ENCODE measurements at places on chromosomes 5 and 9.
A peak's percentile ranks its signal among the peaks of the same experiment; 100 is the strongest.

DNA sequence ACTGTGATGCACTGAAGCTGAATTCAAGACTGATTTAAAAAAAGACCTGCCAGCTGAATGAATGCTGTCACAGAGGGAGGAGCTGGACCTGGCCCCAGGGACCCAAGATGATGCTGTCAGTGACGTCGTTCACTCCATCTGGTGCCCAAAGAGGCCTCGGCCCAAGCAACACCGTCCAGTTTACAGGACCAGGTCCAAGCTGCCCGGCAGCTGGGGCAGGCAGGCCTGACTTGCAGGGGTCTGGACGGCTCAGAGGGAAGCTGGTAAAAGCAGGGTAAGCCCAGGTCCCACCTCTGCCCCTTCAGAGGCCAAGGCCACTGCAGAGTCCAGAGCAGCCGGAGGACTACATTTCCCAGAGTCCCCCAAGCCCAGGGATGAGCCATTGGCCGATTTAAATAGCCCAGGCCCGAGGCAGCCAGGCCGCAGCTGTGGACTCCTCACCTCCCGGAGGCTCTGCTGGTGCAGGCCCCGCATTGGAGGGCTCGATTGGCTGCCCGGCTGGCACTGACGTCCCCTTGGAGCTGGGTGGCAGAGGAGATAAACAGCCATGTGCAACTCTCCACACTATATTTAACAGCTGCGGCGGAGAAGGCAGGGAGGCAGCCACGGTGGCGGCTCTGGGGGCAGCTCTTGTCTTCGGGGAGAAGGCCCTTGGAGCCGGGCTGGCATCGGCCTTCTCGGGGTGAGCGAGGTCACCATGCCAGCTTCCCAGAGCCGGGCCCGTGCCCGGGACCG, at the start of gene PLPP7:
TSS of gene PLPP7 (plus strand) at position 423 of the 735 bp plus-strand sequence. CDS start at position 698, 275 bp downstream.
- peak; percentile 92 for DNase-seq

GRCh38 chr9:120755810-120756434, 37.3 kb downstream of the FBXW2 start:
- peak; percentile 30 for DNase-seq

DNA sequence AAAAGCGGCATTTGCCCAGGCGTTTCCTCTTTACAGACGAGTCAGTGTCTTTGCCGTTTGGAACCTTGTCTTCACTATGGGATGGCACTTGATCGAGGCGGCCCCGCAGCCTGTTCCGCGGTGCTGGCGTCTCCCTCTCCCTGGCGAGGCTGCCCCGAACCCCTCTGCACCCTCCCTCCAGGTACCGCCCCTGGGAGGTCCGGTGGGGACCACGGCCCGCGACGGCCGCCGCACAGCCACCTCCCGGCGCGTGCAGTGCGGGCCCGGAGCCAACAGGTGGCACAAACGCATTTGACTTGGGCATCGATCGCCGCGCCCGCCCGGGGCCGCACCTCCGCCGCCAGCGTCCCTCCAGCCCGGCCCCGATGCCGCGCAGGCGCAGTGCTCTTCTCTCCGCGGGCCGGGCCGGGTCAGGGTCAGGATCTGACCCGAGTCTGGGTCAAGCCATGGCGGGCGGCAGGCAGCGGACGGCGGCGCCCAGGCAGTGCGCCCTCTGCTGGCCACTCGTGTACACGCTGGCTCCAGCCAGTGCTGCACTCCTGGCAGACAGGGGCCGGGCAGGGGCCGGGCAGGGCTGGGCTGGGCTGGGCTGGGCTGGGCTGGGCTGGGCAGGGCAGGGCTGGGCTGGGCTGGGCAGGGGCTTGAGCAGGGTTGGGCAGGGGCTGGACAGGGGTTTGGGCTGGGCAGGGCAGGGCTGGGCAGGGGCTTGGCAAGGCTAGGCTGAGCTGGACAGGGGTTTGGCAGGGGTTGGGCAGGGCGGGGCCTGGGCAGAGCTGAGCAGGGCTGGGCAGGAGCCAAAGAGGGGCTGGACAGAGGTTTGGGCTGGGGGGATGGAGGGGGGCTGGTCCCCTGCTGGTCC, 155.8 kb upstream of the IRX4 start:
- DNase-seq, result peak; percentile 83

- no peak for DNase-seq
These were observed 136.9 kb downstream of the OLFM1 start for GRCh38 chr9:135224286-135224877.

- no peak for DNase-seq
These were observed 5.8 kb upstream of the PAPPA start for GRCh38 chr9:116147821-116148220.

DNA sequence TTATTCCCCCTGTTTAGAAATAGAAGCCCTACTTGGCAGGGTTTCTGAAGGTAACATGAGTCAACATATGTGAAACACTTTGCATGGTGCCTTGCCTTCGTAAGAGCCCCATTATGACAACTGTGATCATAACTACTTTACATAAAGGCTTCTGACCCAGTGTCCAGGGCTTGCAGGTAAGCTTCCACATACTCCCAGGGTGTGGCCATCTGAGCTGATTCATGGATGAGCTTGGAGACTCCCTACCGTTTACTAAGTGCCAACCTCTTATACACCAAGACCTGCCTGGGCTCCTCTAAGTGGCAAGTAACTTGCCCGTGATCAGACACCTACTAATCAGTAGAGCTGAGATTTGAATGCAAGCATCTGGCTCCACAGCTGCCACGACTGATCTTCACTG, 62.8 kb upstream of the C5orf58 start:
- no peak for DNase-seq

DNA sequence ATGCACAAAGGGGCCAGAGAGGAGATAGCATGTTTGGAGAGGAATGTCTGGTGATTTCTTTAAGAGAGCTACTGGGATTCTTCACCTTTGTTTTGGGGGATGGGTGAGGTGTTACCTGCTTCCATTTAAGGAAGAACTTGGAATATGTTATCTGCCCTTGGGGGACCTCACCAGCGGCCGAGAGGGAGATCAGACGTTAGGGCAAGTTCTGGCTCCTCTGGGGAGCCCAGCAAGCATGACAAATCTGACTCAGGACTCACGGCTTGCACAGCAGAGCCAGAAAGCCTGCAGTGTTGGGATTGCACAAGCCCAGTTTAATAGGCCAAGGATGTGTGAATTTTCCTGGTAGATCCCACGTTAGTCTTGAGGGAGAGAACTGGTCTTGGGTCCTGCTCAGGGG, 40.3 kb downstream of the SLC28A3 start:
- DNase-seq, result no peak

DNA sequence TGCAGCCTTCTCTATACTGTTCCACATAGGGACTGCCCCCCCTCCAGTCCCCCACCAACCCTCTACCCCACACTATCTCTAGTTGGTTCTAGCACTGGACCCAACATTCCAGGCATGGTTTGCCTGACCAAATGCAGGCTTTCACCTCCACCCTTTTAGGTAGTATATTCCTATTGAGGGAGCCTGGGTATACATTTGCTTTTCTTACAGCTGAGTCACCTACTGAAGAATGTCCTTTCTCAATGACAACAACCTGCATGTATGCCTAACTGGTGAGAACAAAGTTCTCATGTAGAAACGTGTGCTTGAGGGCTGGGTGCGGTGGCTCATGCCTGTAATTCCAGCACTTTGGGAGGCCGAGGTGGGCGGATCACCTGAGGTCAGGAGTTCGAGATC, 8.2 kb downstream of the TNIP1 start:
- DNase-seq, result no peak

DNA sequence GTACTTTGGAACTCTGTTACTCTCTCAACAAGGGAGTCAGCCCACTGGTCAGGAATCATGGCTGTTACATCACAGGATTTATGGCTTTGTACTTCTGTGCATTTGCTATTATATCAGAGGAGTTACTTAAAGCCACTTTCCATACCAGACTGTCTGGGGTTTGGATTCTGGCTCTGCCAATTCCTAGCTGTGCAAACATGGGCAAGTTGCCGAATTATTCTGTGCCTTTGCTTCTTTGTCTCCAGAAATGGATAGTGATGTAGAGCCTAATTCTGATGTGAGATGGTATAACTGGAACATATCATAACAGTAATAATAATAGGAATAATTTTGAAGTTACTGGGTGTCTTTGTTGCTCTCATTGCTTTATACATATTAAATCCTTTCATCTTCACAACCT, 1047.3 kb upstream of the SEMA6A start:
- no peak for DNase-seq

DNA sequence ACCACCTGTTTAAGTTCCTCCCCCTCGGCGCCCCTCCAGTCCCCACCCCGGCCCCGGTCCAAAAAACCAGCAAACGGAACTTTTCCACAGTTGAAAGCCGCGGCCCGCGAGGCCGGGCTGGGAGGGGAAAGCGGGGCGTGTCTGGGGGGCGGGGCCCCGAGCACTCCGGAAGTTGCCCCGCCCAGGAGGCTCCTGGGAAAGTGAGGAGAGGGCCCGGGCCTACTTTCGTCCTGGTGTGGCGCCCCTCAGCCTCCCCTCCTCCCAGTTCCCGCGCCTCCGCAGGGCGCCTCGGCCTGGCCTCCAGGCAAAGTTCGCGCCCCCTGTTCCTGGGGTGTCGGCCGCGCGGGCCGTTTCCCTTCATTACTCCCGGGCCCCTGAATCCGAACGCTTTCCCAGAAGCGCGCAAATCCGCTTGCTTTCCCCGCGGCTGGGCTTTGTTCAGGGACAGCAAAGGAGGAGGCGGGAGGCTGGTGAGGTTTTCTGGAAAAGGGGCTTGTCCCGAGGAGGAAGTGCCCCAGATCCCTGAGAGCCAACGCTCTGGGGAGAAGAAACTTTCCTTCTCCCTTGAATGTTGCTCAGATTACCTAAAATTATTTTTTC, 4.5 kb upstream of the DMRT3 start:
- DNase-seq, result no peak

DNA sequence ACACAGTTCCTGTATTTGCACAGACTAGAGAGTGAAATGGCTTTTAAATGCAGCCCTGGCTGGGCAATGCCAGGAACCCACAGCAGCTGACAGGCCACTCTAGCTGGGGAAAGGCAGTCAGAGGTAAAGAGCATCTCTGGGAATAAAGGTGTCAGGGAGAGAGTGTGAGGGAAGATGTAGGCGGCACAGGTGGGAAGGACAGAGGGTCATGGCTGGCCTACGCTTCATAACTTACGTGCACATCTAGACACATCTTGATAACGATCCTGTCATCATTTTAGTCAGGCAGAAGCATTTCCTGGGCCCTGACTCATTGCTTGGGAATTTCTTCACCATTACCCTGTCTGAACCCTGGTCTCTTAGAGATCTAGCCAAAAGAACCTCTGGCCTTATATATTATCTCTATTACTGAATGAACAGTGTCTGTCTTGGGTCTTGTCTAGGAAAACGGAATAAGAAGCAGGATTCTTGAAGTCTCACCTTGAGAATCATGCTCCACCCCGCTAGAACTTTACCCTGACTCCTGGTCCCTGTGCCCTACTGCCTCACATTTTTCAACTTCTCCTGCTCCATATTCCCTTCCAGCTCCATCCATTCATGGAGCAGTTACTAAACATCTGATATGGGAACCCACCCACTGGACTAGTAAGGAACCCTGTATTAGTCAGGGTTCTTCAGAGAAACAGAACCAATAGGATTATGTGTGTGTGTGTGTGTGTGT, 106.4 kb upstream of the ELL2 start:
- DNase-seq, result no peak

DNA sequence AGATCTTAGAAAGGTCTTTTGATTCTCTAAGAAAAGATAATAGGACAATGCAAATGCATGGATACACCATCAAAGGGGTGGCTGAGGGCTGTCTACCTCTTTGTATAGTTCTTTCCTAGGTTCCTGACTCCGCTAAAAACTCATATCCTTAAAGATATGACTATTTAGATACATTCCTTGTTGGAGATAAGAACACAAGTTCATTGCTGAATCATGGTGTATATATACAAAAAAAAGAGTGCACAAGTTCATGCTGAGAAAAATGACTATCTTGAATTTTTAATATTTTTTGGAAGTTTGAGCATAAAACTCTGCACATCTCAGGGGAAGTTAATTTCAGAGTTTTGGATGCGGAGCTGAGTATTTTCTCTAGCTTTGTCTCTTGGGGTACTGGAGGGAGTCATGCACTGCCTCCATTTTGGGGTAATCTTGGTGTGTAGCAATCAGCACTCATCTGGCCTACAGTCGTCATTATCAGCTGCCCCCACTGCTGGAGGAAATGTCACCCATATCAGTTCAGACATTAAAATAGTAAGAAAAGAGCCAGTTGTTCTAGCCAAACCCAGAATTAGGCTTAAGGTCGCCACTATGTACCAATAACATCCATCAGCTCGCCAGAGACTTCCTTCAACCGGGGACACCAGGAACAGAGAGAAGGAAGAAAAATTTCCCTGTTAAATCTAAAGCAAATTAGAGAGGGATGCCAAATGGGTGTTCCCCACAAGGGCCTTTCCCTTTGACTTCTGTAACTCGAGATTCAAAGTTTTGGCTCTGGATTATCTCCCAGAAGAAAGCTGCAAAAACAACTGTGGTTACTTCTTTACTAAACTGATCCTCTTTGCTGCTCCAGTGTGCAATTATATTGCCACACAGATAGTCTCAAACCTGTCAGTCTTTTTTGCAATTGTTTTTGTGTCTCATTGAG, 49.0 kb downstream of the PTTG1 start:
- no peak for DNase-seq

DNA sequence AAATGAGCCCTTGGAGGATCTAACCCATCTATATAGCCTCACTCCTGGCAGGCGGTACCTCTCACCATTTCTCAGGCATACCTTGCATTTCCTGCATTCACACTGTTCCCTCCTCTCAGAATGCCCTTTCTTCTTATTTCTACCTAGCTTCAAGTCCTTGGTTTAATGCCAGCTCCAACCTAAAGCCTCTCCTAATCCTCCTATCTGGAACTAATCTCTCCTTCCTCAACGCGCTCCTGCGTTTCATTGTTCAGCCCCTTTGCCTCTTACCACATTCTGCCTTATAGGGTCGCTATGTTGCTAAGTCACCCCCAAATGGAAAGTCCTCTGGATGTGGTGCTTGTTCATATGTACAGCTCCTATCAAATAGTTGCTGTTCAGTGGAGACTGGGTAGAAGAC, 288.5 kb upstream of the TUT7 start:
- no peak for DNase-seq

All from head of caudate nucleus (tissue), 42 donors.